ENCODE measurements at places on chromosomes 1 and 21. TPM values are rescaled to one million over a fixed set of nuclear protein-coding genes. Genes with fewer than 3 reads are reported as not detected.
A peak's percentile ranks its signal among the peaks of the same experiment; 100 is the strongest.

DNA sequence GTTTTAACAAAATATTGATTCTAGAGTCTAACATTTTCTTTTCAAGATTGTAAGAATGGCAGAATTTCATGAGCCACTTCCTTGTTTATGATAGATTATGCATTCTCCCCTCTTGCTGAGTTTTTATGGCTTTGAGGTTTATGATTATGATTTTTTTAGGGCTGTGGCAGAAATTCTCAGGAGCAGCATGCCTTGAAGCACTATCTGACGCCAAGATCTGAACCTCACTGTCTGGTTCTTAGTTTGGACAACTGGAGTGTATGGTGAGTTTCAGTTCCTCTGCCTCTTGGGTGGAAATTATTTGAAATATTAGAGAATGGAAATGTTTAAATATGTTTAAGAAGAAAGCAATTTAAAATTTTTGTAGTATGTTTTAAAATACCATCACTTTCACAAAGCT, 10.2 kb downstream of the USP16 start:
- no peak for DNase-seq

GRCh38 chr1:109161858-109162606, 48.1 kb downstream of the ELAPOR1 start:
- peak; percentile 78 for DNase-seq

DNA sequence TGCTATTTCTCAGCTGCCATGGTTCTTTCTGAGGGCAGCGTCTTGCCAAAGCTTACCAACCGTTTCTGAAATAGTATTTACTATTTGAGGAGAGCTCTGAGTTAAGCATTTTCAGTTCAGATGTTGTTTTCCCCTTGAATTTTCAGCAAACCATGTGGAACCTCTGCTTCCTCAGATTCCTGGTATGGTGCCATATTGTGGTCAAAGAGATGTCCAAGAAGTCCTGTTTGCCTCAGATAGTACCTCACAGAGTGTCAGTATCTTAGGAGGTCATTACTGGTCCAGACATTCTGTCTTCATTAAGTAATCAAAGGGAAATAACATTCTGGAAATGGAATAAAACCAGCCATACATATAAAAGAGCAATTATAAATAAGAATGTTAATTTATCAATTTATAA, 36.6 kb downstream of the VANGL2 start:
- no peak for DNase-seq

- no peak for DNase-seq
Observed at GRCh38 chr1:179591592-179592580, at the start of gene TDRD5. Gene TDRD5 (plus strand): TSS chr1:179591832. CDS start chr1:179592616, 784 bp downstream.

DNA sequence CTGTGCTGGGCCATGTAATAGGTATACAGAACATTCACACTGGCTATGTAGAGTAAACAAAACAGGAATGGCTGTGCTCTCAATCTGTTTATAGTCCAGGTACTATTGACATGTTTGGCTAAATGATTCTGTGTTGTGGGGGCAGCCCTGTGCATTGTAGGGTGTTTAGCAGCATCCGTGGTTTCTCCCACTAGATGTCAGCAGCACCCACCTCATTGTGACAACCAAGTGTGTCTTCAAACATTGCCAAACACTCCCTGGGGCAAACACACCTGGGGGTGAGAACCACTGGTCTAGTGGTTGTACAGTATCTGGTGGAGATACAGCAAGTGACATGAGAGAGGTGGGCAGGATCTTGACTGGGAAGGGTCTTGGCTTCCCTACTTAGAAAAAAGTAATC, 80.4 kb upstream of the SPATA6 start:
- DNase-seq = no peak

GRCh38 chr1:178530037-178530402, 17.1 kb downstream of the TEX35 start:
- no peak for DNase-seq

DNA sequence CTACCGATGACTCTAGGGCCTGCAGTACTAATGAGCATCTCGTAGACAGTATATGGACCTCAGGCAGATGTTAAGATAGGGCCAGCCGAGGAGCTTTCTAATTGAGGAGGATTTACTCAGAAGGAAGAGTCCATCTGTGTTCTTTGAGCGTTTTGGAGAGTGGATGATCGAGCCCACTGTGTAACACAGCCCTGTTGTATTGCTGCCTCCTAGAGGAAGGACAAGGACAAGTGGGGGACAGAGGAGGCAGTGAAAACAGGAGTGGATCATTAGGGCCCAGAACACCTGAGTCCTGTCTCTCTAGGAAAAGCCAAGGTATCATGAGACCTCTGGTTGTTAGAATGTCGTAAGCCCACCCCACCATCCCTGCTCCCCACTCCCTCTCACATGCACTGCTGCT, 62.9 kb downstream of the TBX19 start:
- no peak for DNase-seq

Gene FCAMR
- not detected for polyA plus RNA-seq

Gene RHEX
- not detected for polyA plus RNA-seq

Measured in CD14-positive monocyte (primary cell).